A549 treated with DMSO at 1 μM for 4 hours (cell line): ENCODE measurements at places on chromosomes 13 and 19. TPM values are rescaled to one million over a fixed set of nuclear protein-coding genes. Genes with fewer than 3 reads are reported as not detected.

Gene CGB5
- total RNA-seq, result 1.0 to 1.6 TPM (median 1.4 TPM) in 5 replicates

Gene HIF3A
- total RNA-seq, result not detected in 5 replicates

Gene CATSPERD
- total RNA-seq, result not detected in 5 replicates

Gene IL17D
- 1.0 to 1.3 TPM (median 1.1 TPM) in 5 replicates for total RNA-seq

Gene ZNF221
- 0.49 to 1.4 TPM (median 0.67 TPM) in 5 replicates for total RNA-seq

Gene C5AR1
- total RNA-seq, result 0.74 to 2.1 TPM (median 1.8 TPM) in 5 replicates

Gene SPACA4
- 0.11 TPM in 1 of 5 replicates, not detected in the others for total RNA-seq

Gene CLEC17A
- not detected in 5 replicates for total RNA-seq

Gene NLRP12
- total RNA-seq, result 0.02 TPM in 1 of 5 replicates, not detected in the others

Gene SHISA7
- 0.01 TPM in 1 of 5 replicates, not detected in the others for total RNA-seq

Gene KCNN4
- total RNA-seq, result 53.4 to 63.0 TPM (median 58.9 TPM) in 5 replicates

Gene WDR88
- 0.09 to 0.23 TPM (median 0.16 TPM) in 3 of 5 replicates, not detected in the others for total RNA-seq

Gene GJB6
- 0.05 TPM in 1 of 5 replicates, not detected in the others for total RNA-seq

Gene HIPK4
- 0.19 to 0.31 TPM (median 0.26 TPM) in 5 replicates for total RNA-seq

Gene ERICH4
- not detected in 5 replicates for total RNA-seq

Gene PSG7
- total RNA-seq, result 0.06 to 0.26 TPM (median 0.09 TPM) in 5 replicates

Gene GTF2F2
- 19.9 to 22.8 TPM (median 20.9 TPM) in 5 replicates for total RNA-seq

Gene MEF2B
- total RNA-seq, result 0.35 to 0.74 TPM (median 0.69 TPM) in 5 replicates

Gene CLDND2
- 5.1 to 9.3 TPM (median 7.5 TPM) in 5 replicates for total RNA-seq

Gene TMEM86B
- total RNA-seq, result 3.2 to 7.0 TPM (median 4.7 TPM) in 5 replicates

Gene FBXO27
- 4.5 to 7.7 TPM (median 6.0 TPM) in 5 replicates for total RNA-seq

Gene PVR
- total RNA-seq, result 107 to 128 TPM (median 120 TPM) in 5 replicates

Gene FBXW9
- total RNA-seq, result 10.8 to 13.2 TPM (median 12.6 TPM) in 5 replicates

Gene ZNF575
- 1.4 to 2.6 TPM (median 1.9 TPM) in 5 replicates for total RNA-seq

Gene CALR
- 516 to 561 TPM (median 539 TPM) in 5 replicates for total RNA-seq
